Stimulated activated CD4-positive, alpha-beta T cell treated with anti-CD3 and anti-CD28 coated beads, Interleukin-4, amount 100 ng/mL, for 1 hour (primary cell): ENCODE measurements at places on chromosomes 1 and 21.

GRCh38 chr1:210364479-210364878, 35.8 kb downstream of the HHAT start:
- DNase-seq, result no peak

- DNase-seq, result no peak
These were observed 5.5 kb downstream of the AMPD2 start for GRCh38 chr1:109625176-109625575.

- DNase-seq, result no peak
These were observed 104.0 kb downstream of the ZNF281 start for GRCh38 chr1:200305806-200306205.

GRCh38 chr1:222996310-222996975, 146.6 kb downstream of the TLR5 start:
- no peak for DNase-seq

GRCh38 chr1:151728151-151729054, 7.1 kb downstream of the RIIAD1 start:
- DNase-seq, result no peak

- DNase-seq, result no peak
These were observed 11.8 kb upstream of the IPP start for GRCh38 chr1:45762291-45762690.

GRCh38 chr1:100882698-100883097, 11.9 kb downstream of the EXTL2 start:
- DNase-seq, result no peak

DNA sequence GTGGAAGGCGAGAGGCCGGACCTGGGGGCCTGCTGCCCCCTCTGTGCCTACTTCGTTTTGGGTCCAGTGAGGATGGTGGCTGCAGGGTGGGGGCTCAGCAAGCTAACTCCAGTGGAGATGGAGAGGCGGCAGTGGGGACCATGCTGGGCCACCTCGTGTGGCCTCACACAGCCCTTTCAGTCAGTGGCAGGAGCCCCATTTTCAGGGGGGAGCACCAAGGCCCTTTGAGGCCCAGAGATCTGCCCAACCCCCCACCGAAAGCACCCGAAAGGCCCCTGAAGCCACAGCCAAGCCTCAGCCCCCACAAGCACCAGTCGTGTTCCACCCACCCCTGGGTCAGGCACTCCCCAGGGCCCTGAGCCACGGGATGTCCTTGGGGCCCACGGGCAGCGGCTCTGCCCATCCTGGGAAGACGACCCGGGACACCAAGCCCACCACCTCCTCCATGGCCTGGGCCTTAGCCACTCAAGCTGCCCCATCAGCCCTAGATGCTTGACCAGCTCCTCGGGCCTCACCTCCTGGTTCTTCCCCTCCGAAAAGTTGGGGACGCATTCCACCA, 345 bp downstream of the FTCD start:
- DNase-seq, result no peak

DNA sequence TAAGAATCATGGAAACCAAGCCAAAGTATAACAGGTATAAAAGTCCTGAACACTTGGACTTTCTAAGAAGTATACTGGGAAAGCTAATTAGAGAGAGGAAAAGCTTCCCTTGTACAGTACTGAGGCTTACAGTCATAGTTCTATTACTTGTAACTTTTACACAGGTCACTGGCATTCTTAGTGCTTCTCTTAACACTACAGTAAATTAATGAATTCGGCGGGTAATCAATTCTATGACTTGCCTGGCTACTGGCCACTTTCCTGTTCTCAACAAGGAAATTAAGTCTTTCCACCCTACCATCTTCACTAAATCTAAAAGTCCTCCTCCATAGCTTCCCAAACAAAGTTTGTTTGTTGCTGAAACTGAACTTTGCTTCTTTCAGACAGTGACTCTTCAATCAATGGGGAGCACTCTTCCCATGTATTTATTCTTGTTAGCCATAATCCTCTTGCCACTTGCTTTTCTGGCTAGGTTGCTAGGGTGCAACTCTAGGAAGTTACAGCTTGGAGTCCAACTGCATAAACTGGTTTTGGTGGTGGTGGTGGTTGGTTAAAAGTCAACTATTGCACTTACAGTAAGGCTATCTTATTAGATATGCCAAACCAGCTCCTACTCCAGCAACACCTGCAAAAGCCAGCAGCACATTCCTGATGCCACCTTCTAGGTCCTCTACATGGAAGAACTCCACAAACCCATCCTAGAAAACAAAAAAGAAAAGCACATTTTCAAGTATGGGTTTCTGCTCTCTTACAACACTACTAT, 2.4 kb downstream of the MCL1 start:
- no peak for DNase-seq
